Stromal cell of bone marrow (primary cell): ENCODE measurements at places on chromosomes 7 and 10.

- DNase-seq = no peak
These were observed 142.4 kb upstream of the SAMD8 start for GRCh38 chr10:74969093-74969492.

- DNase-seq = no peak
These were observed 175.3 kb downstream of the MDFIC start for GRCh38 chr7:115097175-115097671.

DNA sequence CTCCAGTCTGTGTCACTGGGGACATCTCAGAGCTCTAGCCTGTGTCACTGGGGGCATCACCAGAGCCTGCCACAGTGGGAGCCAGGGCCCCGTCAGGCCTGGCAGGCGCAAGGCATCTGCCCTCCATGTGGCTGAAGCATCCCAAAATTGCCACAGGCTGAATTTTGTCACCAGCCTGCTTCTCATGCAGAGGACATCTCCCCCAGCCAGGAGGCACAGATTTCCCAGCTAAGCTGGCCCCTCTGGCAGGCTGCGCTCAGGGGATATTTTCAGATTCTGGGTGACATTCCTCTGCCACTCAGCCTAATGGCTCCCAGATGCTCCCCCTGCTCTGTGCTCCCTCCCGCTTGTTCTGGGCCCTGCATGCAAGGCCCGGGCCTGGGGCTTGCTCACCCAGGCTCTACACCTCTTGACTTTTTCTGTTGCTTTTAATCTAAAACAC is 64.6 kb downstream of the COL13A1 start:
- no peak for DNase-seq

DNA sequence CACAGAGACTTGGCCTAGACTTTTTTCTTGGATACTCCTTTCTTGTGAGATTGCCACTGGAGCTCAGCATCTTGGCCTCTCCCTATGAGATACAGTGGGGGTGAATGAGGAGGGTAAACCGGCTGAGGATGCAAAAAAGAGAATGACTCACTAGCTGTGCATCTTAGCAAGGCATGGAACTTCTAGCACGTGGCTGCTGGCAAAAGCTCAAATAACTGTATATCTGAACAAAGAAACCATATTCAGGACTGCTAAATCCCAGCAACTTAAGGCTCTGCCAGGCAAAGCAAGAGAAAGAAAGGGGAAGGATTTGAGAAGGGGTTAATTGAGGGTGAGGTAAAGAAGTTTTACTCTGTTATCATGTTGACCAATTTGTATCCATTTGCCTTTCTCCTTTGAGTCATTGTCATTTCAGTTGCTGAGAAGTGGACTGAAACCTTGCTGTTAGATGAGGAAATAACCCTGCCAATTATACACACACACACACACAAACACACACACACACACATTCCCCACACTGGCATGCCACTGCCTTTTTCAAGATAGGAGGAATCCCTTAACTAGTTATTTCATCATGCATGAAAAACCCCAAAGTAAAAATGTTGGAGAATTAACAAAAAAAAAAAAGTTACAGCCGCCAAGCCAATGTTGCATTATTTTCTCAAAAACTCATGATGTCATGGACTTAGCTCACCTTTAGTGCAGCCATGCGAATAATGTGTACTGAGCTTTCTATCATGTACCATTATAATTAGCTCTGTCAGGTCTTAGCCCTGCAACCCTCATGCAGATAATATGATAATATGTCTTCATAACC is 997.3 kb downstream of the LRMDA start:
- peak; percentile 39 for DNase-seq

DNA sequence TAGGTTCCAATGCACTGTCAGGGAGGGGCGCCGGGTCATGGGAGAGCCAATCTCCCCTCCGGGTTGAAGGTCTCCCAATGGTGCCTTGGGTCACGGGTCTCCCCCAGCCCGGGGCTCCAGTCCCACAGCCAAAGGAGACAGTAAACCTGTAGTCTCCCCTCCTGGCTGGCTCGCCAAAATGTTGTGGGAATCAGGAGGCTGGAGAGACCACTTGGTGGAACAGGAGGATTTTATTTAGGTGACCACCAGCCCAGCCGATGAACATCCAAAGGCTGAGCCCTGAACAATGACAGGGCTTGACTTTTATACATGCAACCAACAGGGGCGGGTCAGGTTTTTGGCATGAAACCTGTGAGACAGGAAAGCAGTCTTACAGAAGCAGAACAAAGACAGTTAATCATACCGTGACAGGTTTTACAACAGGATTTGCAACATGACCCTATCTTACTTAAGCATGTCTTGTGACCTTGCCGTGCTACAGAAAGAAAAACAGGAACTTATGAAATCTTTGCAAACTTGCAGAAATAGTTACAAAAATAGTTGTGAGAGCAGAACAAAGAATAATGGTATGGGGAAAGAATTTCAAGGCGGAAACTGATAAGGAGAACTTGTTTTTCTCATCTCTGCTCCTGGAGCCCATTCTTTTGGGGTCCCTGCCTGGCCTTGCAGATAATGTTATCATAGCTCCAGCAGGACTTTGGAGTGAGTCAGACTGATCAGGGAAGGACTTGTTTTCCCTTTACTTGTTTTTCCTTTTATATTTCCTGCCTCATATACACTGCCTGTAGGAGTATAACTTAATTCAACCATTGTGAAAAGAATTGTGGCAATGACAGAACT is 7.1 kb downstream of the ERV3-1 start:
- DNase-seq = peak; percentile 7

DNA sequence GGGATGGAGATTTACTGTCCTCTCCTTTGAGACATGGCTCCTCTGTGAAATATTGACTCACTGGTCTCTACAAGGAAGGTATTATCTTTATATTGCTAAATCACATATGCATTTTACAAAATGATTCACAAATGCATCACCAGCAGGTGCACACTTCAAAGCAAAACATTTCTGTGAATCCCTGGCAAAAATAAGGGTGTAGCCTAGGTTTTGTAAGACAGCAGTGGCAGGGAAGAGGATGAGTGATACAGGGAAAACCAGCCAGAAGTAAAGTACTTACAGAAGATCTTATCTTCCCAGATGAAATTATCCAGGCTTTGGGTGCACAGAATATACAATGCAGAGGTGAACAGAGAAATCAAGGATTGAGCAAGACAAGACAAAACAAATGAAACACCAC is 1094.6 kb downstream of the GATA3 start:
- DNase-seq = no peak

- peak; percentile 86 for DNase-seq
These were observed 87.1 kb upstream of the HDAC9 start for GRCh38 chr7:18408461-18408860.

DNA sequence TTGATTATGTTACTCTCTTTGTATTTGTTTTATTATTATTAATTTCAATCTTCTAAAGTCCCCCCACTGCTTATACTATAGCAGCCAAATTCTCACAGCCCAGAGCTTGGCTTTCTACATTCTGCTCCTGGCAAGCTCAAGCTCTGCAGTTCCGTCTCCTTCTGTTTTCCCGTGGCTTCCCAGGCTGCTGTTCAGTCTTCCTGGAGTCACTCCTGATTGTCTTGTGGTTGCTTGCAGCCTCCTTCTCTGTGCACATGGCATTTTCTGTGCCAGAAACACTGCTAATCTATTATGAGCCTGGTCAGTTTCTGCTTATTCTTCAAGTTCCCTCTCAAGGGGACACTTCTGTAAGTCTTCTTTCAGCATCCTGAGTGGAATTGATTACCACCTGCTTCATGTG is 533.7 kb upstream of the IGFBP3 start:
- DNase-seq = no peak

GRCh38 chr7:143499246-143499645 is 21.6 kb downstream of the TAS2R41 start:
- peak; percentile 53 for DNase-seq

DNA sequence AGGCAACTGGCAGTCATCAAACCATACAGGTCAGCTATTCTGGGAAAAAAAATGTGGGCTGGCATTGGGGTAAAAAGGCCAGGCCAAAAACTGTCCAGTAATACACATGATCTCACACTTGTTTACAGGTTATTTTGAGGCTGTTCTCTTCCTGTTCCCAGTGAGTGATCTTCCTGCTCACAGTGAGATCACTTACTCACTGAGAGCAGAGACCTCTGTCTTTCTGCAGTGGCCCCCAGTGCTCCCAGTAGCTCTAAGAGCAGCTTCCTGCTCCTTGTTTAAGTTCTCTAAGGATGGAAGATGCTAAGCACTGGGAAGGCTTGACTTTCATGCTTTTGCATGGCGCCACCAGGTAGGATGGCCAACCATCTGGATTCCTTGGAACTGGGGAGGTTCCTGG is 93.5 kb upstream of the KIAA1217 start:
- no peak for DNase-seq

GRCh38 chr7:44264221-44264931 is 61.0 kb downstream of the CAMK2B start:
- DNase-seq = no peak

DNA sequence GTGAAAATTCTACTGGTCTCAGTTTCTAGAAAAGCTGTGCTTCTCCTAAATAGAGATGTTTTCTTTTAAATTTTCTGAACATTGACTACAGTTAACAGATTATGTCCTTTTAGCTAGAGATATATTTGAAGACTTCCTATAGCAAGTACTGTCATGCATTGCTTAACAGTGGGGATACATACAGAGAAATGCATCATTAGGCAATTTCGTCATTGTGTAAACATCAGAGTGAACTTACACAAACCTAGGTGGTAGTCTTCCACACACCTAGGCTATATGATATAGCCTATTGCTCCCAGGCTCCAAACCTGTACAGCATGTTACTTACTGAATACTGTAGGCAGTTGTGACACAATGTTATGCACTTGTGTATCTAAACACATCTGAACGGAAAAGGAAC is 28.5 kb downstream of the PIK3CG start:
- no peak for DNase-seq

- no peak for DNase-seq
These were observed 954.7 kb upstream of the GHITM start for GRCh38 chr10:83184641-83185040.

- no peak for DNase-seq
These were observed 75.3 kb downstream of the LRRC17 start for GRCh38 chr7:102988088-102988487.

GRCh38 chr10:9209105-9209798 is 1154.8 kb downstream of the GATA3 start:
- peak; percentile 33 for DNase-seq

DNA sequence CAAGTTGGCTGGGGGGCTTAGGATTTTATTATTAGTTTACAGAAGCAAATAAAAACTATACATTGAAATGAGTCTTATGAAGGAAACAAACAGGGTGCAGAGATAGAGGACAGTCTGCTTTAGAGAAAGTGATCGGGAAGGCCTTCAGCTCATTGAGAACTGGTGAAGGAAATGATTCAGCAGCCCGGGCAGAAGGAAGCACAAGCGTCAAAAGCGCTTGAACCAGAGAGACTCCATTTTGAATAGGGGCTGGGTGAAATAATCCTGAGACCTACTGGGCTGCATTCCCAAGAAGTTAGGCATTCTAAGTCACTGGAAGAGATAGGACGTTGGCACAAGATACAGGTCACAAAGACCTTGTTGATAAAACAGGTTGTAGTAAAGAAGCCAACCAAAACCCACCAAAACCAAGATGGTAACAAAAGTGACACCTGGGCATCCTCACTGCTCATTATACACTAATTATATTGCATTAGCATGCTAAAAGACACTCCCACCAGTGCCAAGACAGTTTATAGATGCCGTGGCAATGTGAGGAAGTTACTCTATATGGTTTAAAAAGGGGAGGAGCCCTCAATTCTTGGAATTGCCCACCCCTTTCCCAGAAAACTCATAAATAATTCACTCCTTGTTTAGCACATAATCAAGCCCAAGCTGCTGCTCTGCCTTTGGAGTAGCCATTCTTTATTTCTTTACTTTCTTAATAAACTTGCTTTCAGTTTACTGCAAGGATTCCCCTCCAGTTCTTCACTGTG is 83.1 kb upstream of the MPP7 start:
- DNase-seq = no peak

DNA sequence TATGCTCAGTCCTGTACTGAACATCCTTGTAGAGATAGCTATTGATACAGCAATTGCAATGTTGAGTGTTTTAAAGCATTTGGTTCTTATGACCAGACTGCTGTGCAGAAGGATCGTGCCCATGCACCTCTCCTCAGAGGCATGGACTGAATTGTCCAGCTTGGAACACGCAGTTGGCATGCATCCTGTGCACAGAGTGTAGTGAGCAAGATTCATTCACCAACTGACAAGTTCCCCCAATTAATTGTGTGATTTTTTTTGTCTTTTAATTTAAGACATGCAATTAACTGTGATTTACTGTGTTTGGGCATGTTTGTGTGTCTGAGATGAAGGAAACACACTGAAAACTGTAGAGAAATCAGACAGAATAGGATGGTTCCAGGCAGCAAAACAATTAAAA is 323.7 kb downstream of the CDK14 start:
- no peak for DNase-seq

DNA sequence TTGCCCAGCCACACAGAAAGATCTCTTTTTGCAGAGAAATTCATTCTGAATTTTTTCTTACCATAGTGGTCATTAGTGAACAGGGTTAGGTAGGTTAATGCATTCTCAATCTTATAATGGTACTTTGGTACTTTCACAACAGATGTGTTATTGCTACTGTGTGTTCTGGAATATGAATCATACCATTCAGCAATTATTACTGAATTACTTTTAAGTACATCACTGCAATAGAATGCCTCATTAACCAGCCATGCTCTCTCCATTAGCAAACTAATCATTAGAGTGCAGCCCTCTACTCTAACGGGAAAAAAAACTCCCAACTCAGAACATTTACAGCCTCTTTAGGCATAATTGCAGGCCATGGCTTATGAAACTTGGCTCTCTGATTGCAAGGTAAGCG is 102.1 kb downstream of the DOCK4 start:
- DNase-seq = no peak

GRCh38 chr7:50783801-50784507 is 1.3 kb upstream of the GRB10 start:
- DNase-seq = no peak

DNA sequence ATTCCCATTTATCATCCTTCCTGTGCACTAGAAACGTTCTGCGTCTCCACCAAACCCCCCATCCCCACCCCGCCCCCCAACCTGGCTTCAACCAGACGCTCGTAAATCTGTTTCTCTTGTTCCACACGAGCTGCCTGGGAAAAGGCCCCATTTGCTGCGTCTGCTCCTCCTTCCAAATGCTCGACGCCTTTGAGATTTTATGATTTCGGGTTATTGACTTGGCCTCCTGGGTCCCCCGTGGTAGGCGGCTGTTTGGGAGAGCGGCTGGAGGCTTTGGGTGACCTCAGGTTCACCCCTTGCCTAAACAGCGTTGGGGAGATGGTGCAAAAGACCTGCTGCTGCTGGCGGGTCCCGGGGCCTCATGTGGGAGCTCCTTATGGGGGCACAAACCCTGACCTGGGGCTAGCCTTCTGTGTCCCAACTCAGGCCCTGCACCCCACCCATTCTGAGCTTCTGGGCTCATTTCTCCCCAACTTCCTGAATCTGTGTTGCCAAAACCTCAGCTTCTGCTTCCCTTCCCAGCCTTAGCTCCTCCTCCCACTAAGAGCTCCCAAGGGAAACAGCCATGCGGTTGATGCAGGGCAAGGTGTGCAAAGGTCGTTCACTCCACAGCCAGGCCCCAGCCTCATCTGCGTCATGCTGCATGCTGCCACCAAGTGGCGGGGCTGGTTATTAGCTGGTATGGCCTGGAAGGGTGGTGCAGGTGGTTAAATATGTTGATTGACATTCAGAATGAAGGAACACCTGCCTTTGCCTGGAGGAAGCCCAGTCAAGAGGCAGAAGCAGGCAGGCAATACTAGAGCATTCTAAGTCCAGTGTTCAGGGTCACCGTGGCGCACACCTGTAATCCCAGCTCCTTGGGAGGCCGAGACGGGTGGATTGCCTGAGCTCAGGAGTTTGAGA is 49.1 kb upstream of the ELN start:
- DNase-seq = no peak

GRCh38 chr7:18993933-18994668 is 123.3 kb downstream of the TWIST1 start:
- no peak for DNase-seq
